ENCODE measurements at places on chromosomes 3 and 15.

- DNase-seq = no peak
These were observed 126.0 kb upstream of the ANKRD28 start for GRCh38 chr3:15923640-15924405.

GRCh38 chr3:135023996-135024658, 229.1 kb downstream of the EPHB1 start:
- DNase-seq = no peak

- DNase-seq = no peak
These were observed 460.4 kb upstream of the SGO1 start for GRCh38 chr3:20646425-20646824.

DNA sequence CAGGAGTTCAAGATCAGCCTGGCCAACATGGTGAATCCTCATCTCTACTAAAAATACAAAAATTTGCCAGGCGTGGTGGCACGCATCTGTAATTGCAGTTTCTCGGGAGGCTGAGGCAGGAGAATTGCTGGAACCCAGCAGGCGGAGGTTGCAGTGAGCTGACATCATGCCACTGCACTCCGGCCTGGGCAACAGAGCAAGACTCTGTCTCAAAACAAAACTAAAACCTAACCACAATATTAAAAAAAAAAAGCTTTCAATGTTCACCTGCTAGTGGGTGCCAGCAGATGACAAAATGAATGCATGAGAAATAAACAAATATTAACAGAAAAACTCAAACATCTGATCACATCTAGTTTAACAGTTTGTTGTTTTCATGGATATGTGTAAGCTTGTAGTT, 9.0 kb downstream of the SLC24A1 start:
- no peak for DNase-seq

- DNase-seq = no peak
These were observed 47.0 kb upstream of the SYNM start for GRCh38 chr15:99057697-99058420.

- no peak for DNase-seq
These were observed 7.2 kb downstream of the HERC1 start for GRCh38 chr15:63826528-63826927.

DNA sequence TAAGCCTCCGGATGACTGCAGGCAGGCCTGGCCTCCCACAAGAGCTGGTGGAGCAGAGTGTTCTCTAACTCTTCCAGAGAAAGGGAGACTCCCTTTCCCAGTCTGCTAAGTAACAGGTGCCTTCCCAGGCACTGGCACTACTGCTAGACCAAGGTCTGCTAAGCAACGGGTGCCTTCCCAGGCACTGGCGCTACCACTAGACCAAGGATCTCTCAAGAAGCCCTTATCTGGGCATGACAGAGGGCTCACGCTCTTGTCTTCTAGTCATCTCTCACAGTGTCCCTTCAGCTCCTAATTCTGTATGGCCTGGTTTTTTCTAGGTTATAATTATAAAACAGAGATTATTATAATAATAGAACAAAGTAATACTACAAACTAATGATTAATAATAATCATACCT, 27.8 kb downstream of the MYL3 start:
- DNase-seq = no peak

GRCh38 chr3:88267847-88268246, 118.1 kb downstream of the C3orf38 start:
- no peak for DNase-seq

- peak; percentile 15 for DNase-seq
These were observed 547.2 kb upstream of the TGFBR2 start for GRCh38 chr3:30059240-30059639.

- DNase-seq = no peak
These were observed 806.3 kb downstream of the DIPK2A start for GRCh38 chr3:144777906-144778305.

DNA sequence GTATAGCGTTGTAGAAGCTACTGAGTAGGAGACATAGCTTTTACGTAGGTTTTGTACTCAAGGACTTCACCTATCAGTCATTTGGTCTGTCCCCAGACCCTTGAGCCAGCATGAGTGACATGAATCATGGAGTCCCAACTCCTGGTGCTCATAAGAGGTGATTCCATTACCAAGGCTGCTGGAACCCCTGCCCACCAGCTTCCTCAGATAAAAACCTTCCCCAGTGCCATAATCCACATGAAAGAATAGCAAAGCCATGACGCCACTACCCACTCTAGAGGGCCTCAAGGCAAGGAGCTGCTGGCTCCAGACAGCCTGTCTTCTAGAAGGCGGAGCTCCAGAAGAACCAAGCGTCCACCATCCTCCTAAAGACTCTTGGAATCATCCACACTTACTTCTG, 69.6 kb downstream of the NCEH1 start:
- DNase-seq = no peak

DNA sequence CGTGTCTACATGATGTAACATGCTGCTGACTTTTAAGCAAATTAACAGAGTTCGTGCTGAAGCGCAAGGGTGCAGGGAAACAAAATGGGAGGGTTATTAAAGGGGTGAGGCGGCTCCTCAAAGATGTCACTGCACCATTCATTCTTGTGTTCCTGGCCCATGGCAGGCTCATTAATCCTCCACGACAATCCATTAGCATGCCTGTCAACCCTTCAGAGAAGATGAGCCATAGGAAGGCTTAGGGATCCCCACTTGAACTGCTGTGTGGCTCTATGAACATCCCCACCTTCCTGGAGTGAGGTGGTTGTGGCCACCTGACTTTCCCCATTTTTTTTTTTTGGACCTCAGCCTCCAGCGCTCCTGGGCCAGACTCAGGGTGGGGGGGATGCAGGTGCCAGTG, 45.8 kb downstream of the IGF1R start:
- no peak for DNase-seq

- no peak for DNase-seq
These were observed 67.9 kb downstream of the FGF7 start for GRCh38 chr15:49490966-49491365.

DNA sequence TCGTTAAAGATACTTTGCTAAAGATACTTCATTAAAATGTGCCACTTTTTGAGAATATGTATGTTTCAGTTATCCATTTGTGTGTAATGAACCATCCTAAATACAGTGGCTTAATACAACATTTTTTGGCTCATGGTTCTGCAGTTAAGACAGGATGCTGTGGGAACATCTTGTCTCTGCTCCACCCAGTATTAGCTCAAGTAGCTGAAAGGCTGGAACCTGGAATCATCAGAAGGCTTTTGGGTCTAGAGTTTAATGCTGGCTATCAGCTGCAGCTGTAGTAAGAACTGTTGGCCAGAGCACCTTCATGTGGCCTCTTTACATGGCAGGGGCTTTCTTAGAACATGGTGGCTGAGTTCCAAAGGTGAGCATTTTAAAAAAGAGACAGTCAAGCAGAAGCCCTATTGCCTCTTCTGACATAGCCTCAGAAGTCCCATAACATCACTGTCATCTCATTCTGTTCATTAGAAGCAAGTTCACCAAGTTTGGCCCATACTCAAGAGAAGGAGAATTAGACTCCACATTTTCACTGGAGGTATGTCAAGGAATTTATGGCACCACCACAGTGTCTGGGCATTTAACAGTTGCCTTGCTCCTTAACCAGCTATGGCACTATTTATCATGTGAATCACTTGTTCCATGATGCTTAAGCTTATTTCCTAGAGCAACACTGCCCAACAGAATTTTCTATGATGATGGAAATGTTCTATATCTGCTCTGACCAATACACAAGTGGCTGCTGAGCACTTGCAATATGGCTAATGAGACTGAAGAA, 70.4 kb upstream of the PDZRN3 start:
- peak; percentile 18 for DNase-seq

GRCh38 chr15:71634820-71635560, 175.4 kb upstream of the NR2E3 start:
- peak; percentile 69 for DNase-seq

DNA sequence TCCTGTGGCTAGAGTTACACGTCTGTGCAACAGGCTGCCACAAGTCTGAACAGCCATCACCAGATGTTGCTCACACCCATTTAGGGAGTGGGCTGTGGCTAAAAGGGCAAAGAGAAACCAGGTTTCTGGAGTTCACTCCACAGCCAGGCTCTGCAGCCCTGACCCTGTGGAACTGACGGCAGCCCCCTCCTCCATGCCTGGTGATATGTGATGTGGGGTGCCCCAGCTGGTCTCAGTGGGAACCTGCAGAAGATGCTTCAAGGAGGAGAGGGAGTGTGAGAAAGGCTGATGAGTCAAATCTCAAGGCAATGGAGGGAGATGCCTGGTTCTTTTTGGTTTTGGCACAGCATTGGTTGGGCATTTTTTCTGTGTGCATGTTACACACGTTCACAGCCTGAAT, 130.6 kb downstream of the TPRA1 start:
- no peak for DNase-seq

- no peak for DNase-seq
These were observed 90.0 kb upstream of the SPATA12 start for GRCh38 chr3:56970461-56970879.

DNA sequence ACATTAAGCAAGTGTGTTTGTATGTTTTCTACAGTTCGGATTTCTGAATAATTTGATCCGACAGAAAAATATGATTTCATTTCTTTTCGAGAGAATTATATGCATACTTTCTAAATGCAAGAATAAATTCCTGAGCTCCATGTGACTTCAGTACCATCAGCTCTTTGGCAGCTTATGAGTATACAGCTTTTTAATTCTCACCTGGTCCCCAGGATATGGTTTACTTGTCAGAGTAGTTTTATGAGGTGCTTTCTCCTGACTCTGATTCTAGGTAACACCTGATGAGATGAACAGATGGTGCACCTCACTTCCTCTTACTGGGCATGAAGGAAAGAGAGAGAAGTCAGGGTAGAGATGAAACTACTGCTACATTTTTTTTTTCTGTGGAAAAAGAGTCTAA, 3.1 kb downstream of the HGD start:
- peak; percentile 15 for DNase-seq

GRCh38 chr15:36066757-36067156, 512.7 kb upstream of the CDIN1 start:
- no peak for DNase-seq

- DNase-seq = peak; percentile 7
These were observed 494.5 kb upstream of the PDZRN3 start for GRCh38 chr3:74119221-74119620.

GRCh38 chr15:66946578-66947164, 118.7 kb upstream of the SMAD3 start:
- DNase-seq = peak; percentile 82

DNA sequence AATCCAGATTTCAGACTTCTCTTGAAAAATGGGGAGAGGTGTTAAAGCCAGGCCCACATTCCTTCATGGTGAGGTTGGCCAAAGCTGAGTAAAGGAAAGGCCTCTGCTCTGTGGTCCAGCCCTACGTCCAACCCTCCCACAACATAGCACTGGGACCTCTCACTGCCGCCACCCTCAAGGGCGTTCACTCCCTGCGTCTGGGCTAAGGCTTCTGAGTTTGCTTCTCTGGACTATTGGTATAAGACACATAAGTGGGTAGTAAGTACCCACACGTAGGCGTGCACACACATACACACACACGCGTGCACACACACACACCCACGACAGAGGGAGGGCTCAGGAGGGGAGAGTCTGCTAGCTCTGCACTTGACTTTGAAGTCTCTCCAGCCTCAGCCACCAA, 80.2 kb upstream of the PXYLP1 start:
- peak; percentile 17 for DNase-seq

DNA sequence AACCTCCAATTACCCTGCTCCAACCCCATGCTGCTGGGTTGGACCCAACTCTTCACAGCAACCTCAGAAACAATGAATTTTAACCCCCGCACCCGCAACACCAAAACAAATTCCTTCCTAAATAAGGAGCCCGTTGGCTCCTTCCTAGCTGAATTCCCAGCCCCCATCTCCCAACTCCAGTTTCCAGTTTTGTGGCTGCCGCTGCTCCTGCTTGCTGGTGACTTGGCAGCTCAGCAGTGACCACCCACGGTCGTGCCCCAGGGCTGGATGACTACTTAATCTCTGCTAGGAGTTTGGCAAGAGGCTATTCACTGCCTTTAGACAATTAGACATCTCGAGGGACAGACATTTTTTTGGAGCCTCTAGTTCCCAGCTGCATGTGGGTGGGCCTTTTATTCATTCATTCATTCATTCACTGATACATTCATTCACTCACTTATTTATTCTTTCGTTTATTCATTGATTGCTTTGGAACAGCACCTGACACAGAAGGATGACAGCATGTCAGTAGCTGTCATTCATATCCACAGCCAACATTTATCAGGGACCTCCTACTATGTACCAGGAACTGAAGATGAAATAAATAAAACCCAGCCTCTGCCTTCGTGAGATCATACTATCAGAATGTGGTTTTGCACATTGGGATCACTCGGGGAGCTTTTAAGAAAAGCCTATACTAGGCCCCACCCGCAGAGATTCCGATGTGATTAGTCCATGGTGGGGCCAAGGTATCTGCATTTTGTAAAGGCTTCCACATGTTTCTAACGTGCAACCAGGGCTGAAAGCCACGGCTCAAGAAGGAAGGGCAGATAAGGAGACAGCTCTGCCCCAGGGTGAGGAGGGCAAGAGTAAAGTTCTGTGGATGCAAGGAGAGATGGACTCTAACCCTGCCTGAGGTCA, 256.5 kb downstream of the SHQ1 start:
- DNase-seq = peak; percentile 96

Data from astrocyte of the hippocampus (primary cell).